Daoy (cell line): ENCODE measurements at places on chromosomes 12 and 14.

- DNase-seq = no peak
Observed at GRCh38 chr12:49019120-49019430, 499 bp upstream of the PRKAG1 start.

- DNase-seq = no peak
Observed at GRCh38 chr14:76421662-76422061, 45.7 kb downstream of the ESRRB start.

DNA sequence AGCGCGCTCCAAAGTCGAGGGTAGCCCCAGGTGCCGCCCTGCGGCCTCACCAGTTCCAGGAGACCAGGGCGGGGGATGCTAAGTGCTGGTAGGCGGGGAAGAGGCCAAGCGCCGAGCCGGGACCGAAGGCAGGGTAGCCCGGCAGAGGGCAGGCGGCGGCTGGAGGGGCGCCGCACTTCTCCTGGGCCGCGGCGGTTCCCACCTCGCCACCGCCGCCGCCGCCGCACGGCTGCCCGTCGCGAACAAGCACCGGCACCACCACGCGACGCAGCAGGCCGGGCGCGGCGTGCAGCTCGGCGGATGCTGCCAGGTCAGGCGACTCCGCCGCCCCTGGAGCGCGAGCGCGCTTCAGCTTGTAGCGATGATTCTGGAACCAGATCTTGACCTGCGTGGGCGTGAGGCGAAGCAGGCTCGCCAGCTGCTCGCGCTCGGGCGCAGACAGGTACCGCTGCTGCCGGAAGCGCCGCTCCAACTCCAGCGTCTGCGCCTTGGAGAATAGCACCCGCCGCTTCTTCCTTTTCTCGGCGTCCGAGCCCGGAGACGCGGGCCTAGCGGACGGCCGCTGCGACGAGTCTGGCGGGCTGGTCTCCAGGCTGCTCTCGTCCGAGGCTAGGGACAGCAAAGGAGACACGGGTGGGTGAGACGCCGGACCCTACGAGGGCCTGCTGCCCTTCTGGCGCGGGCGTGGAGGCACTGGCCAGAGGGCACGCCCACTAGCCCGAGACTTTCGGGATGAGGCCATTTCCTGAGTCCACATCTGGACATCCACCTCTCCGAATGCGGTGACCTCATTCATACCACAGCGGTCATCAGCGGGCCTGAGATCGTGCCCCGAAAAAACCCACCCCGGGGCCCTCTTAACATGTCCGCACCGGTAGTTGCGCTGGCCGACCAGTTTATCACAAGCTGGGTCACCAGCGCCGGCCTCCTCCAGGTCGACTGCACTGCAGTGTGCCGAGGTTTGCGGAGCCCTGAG is 1.3 kb downstream of the NKX2-8 start:
- peak; percentile 70 for DNase-seq

DNA sequence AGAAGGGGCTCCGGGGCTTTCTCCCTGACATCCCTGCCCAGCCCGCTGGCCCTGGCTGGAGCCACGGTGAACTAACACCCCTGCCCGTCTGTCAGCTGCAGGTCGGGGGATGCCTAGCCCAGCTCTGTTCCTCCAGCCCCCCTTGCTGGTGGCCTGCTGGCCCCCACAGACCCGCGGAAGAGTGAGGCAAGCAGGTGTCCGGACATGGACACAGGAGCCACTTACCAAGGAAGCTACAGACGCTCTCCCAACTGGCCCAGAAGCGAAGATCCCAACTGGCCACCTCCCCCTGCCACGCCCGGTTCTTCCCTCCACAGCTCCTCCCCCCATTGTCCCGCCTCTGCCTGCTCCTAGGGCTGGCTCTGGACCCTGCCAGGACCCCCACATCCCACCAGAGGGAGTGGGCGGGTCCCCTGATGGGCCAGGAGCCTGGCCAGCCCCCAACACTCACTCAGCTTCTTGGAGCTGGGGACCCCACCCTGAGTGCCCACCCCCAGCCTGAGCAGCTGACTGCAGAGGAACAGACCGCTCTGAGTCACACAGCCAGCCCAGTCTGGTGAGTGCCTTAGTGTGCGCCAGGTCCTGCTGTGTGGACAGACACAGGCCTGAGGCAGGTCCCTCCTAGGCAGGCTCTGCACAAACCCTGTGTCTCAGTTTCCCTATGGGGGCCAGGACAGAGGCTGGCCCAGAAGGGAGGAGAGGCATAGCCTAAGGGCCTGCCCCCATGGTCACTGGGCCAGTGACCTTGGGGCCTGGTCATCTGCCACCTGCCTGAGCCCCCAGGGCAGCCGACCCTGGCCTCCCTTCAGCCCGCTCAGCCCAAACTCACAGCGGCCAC is 7.7 kb downstream of the AHNAK2 start:
- peak; percentile 97 for DNase-seq
